ENCODE measurements at places on chromosomes 5 and 9.

DNA sequence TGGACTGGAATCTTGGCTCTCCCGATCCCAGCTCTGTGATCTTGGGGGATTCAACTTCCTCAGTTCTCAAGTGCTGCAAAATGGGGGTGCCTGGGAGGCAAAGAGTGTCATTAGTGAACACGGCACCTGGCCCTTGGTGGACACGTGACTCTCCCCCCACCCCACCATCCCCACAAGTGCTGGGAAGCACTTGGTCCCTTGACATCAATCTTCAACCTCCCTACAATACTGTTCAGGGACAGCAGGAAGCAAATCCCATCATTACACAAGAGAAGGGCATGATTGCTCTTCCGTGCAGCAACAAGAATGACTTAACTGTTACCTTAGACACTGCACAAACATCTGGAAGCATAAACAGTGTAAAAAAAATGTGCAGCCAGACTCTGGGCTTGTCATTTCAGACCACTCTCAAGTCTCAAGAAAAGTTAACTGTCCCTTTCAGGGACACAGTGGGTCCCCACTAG, 61.4 kb downstream of the PSMB7 start:
- DNase-seq, result no peak

- no peak for DNase-seq
Measured at GRCh38 chr9:16460696-16461095, 409.8 kb downstream of the BNC2 start.

- peak; percentile 87 for DNase-seq
Measured at GRCh38 chr5:143404416-143405062, 1.1 kb upstream of the NR3C1 start.

GRCh38 chr5:155053501-155053900, 39.9 kb downstream of the KIF4B start:
- no peak for DNase-seq
